Hematopoietic multipotent progenitor cell treated with erythropoietin and hydrocortisone succinate and interleukin-3 and kit ligand, for 4 days (in vitro differentiated cells): ENCODE measurements at places on chromosomes 7 and 10.

DNA sequence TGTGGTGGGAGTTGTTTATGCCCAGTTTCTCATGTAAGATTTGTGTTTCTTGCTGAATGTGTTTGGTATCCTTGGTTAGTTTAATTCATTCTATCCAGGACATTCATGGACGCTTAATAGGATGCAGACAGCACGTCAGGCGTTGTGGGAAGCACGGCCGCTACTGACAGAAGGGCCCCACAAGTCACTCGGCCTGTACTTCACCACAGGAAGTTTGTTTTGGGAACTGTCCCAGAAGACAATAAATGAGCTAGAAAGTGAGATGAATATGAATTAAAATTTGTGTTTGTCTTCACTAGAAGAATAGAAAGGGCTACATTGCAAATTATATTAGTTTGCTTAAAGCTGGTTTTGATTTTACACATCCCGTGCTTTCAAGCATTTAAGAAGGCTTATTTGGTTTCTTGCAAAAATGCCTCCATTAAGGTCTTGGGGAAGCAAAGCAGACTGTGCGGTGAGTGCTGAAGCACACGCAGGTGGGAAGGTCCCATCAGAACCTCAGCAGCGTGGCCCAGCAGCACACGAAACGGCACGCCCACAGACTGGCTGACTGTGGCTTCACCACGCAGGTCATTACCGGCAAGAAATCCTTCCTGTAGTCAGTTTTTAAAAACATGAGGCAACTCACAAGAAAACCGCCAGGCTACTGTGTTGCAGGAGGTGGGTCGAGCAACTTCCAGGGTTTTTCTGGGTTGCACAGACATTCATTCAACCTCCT is 74.1 kb downstream of the VIPR2 start:
- DNase-seq: no peak

DNA sequence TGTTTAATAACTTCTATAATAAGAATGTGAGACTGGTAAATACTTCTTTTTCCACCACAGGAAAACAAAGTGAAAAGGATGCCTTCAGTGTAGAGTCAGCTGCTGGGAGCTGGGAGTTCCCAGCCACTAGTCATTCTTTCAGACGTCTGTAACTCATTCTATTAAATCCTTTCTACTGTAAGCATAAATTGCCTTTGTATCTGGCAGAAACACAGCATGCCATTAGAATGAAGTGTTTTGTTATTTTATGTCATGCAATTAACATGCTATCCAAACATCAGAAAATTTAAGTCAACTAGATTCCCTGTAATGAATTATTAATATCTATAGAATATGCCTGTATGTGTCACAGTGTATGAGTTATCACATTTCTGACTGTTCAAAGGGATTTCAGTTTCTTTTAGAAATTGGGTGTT is 14.3 kb downstream of the BPGM start:
- no peak for DNase-seq

DNA sequence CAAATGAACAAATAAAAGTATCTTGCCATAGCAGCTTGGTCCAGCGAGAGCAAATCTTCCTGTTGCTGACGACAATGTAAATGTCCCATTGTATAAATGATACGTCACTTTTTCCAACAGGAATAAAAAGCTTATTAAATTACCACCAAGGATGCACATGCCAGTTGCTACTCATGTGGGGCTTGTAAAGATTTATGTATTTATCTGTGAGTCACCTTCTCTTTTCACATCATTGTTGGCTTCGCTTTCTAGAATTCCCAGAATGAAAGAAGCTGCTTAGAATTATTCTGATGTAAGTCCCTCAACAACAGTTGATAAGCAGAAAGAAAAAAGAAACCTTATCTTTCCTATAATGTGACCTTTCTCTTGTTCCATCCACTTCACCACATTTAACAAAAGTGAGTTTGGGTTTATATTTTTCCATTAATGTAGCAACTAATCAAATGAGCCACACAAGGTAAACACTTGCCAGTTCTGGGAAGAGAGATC is 22.4 kb downstream of the DNAJC12 start:
- no peak for DNase-seq

- DNase-seq: no peak
Observed at GRCh38 chr10:18668026-18668425, 8.8 kb downstream of the ARL5B start.

DNA sequence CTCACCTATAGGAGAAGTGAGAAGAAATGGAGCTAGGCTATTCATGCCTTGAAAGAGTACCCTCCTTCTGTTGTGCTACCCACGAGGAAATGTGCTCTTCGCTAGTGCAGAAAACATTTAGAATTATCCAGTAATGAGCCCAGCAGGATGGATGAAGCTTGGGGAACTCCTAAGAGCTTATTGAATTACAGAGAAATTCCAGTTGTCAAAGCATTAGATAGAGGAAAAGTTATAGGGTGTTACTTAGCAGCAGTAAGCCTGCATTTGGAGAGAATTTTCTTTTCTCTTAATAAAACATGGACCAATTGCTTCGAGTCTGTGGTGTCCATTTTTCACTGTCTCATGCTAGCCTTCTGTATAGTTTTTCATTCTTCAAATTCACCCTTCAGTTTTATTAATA is 5.0 kb downstream of the R3HCC1L start:
- DNase-seq: no peak

GRCh38 chr10:63629363-63630084 is 108.3 kb downstream of the REEP3 start:
- peak; percentile 96 for DNase-seq

DNA sequence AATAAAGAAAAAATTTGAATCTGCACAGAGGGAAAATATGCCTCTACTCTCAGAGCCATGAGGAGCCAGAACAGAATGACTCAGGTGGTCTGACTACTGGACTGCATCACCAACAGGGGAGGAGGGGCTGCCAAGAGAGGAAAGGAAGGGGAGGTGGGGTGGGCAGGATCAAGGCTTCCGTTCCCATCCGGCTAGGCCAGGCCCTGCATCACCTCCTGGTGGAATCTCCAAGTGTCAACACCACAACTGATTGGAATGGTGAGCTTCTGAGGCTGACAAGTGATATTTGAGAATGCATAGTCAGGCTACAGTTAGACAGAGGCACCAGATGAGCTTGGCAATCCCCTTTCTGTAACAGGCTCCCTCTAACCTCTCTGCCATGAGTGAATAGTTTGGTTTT is 10.4 kb upstream of the GPR26 start:
- no peak for DNase-seq

GRCh38 chr7:44987996-44988395 is 9.2 kb upstream of the MYO1G start:
- peak; percentile 87 for DNase-seq

DNA sequence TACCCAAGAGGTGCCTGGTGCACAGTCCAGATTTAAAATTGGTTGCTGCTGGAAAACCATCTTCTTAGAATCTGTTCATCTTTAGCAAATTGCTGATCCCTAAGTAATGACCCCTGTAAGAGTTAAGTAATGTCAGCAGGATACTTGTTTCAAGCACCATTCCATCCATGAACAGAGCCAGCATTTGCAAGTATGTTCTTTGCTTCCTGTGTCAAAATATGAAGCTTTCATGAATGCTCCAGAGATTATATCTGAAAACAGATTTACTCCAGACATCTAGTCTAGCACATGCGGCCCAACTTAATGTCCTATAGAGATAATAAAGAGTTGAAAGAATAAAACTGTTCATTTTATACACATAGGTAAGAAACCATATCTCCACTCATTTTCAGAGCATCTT is 98.7 kb upstream of the ZNF438 start:
- DNase-seq: no peak

GRCh38 chr10:91409069-91409868 is 875 bp upstream of the HECTD2 start:
- peak; percentile 73 for DNase-seq

DNA sequence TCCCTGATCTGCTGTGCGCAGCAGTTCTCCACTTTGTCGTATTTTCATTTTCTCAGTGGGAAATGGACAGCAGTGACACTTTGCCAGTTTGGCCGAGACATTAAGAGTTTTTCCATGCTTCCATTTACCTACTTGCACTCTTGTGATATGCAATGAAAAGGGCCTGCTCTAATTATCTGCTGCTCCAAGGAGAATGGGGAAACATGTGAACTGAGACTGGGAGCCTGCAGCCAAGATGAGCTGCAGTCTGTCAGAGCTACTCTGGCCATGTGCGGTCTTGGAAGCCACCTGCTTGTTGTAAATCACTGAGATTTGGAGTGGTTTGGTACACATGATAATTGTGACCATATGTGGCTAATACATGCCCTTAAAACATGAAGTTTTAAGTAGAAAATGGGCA is 586.6 kb upstream of the POT1 start:
- no peak for DNase-seq

DNA sequence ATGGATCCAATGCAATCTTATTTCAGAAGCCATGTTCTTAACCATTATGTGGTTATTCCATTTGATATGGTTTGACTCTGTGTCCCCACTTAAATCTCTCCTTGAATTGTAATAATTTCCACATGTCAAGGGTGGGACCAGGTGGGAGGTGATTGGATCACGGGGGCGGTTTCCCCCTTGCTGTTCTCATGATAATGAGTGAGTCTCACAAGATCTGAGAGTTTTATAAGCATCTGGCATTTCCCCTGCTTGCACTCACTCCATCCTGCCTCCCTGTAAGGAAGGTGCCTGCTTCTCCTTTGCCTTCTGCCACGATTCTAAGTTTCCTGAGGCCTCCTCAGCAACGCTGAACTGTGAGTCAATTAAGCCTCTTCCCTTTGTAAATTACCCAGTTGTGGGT is 32.0 kb upstream of the TSPAN13 start:
- no peak for DNase-seq

DNA sequence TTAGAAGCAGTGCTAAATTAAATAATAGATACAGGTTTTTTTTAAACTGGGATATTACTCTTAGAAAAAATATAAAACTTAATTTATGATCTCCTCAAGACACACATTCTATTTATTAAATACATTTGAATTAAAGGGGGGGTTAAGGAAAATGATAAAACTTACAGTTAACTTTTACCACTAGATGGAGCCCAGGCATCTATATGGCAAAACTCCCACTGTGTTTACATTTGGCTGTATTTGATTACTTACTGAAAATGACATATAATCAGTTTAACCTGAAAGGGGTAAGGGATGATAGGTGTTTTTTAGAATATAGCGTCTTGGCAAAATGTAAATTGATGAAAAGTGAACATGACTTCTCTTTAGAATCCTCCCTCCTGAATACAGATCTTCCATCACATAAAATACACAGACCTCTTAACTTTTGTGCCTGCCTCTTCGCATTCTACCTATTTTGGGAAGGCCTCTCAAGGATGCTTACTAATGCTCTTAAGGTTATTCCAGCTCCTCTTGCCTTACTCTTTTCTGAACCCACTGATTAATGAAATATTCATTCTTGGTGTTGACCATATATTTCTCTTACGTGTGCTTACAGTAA is 235.7 kb downstream of the AGMO start:
- DNase-seq: peak; percentile 67

GRCh38 chr7:85567983-85568382 is 381.1 kb upstream of the SEMA3D start:
- DNase-seq: no peak

DNA sequence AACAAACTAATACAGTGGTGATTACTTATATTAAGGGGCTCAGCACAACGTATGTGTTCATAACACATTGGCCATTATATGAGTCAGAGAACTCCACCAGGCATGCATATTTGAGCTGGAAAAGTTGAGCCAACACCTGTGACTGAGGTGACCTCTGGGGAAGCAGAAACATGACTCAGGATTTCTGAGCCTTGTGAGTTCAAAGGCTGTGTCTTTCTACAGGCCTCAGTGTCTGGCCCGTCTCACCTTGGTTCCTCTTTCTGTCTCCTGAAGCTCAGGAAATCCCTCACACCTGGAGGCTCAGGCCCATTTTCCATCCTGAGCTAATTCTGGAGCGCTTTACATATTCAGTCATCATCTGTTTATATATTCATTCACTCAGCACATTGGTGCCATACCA is 230.9 kb upstream of the AGK start:
- DNase-seq: no peak

- no peak for DNase-seq
Observed at GRCh38 chr7:82264783-82265305, 178.7 kb downstream of the CACNA2D1 start.

- no peak for DNase-seq
Observed at GRCh38 chr10:131580076-131580652, 268.6 kb upstream of the TCERG1L start.

DNA sequence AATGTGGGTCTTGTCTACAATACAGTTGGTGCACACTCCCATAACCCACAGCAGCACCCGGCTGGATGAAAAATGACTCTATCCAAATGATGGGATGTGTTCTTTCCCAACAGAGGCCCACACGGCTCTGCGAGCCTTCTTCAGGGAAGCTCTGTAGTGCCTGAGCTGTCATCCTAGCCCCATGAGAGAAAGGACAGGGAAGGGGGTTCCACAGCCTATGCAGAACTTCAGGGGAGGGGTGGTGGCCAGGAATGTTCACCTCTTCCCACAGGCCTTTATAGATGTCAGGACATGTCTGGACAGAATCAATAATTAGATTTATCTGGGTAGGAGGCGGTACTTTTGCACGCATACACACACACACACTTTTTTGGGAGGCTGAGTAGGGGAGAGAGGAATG is 109.0 kb downstream of the JCAD start:
- DNase-seq: no peak

GRCh38 chr10:11388996-11389395 is 222.5 kb downstream of the USP6NL start:
- no peak for DNase-seq

- DNase-seq: peak; percentile 13
Observed at GRCh38 chr7:20307119-20307518, 23.6 kb upstream of the ITGB8 start.

DNA sequence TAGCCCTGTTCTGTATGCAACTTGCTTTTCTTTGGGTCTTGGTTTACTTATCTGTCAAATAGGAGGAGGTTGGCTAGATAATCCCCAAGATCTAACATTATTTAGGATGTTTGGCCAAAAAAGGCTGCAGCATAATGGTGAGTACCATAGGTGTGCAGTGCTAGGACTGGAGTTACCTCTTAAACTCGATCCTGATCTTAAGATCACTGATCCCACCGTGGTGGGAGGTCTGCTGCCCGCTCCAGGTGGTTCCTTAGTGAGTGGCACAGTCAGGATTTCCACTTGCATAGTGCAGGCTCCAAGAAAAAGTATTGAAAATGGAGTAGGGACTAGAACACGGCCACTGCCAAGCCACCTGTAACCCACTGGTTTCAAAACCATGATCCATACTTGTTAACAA is 66.9 kb downstream of the KLHDC10 start:
- DNase-seq: no peak

DNA sequence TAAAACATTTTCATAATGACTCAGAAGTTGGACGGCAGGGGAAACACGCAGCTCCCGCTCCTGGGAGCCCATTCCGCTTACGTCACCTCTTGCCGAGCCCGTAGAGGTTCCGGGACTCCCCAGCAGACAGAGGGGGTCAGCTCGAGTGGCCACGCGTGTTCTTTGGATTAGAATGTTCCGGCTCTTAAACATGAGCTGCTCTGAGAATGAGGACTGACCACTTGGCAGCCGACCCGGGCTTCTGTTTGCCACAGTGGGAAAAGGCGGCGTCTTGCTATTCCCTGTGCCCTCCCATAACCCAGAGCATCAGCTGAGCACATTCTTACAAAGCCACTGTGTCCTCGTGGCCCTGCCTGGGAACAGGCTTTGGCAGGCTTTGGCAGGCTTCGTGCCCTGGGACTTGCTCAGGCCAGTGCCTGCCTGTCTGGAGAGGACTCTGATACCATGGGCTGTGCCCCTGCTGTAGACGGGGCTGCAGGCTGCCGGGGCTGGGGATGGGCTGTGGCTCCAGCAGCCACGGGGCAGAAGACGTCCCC is 40.1 kb downstream of the PFKP start:
- no peak for DNase-seq

- DNase-seq: no peak
Observed at GRCh38 chr7:99267481-99267840, 5.2 kb upstream of the MYH16 start.

GRCh38 chr7:128097211-128097731 is 66.0 kb upstream of the LRRC4 start:
- DNase-seq: no peak
